ENCODE measurements at places on chromosomes 5 and 9. TPM values are rescaled to one million over a fixed set of nuclear protein-coding genes. Genes with fewer than 3 reads are reported as not detected.

Gene NANS
- 70.4 TPM for polyA plus RNA-seq

Gene PTPDC1
- polyA plus RNA-seq = 7.4 TPM

Gene BTNL8
- polyA plus RNA-seq = 135 TPM

Gene TNFSF15
- 10.2 TPM for polyA plus RNA-seq

Gene MUSK
- polyA plus RNA-seq = 1.1 TPM

Gene SLC25A2
- 0.04 TPM for polyA plus RNA-seq

Gene PCDHA13
- 0.72 TPM for polyA plus RNA-seq

Gene GAPVD1
- polyA plus RNA-seq = 27.6 TPM

Gene SARDH
- polyA plus RNA-seq = 4.5 TPM

Gene FOXD1
- polyA plus RNA-seq = 0.04 TPM

Gene OR1Q1
- polyA plus RNA-seq = not detected

Gene PAEP
- polyA plus RNA-seq = 0.09 TPM

Gene FOXE1
- 0.01 TPM for polyA plus RNA-seq

Gene CBY3
- polyA plus RNA-seq = 1.2 TPM

Gene CDH6
- 13.1 TPM for polyA plus RNA-seq

Gene GARIN3
- polyA plus RNA-seq = not detected

Gene CCNO
- polyA plus RNA-seq = not detected

Gene PAIP2
- 79.9 TPM for polyA plus RNA-seq

Gene PCDHGA10
- 2.1 TPM for polyA plus RNA-seq

Gene IL33
- 16.4 TPM for polyA plus RNA-seq

Gene IFNA10
- polyA plus RNA-seq = not detected

Gene ACTBL2
- 0.01 TPM for polyA plus RNA-seq

Gene QRFP
- polyA plus RNA-seq = 0.36 TPM

Gene PRRX2
- 1.6 TPM for polyA plus RNA-seq

Measured in large intestine (tissue), 12 donors.